Endothelial cell (in vitro differentiated cells): ENCODE measurements at places on chromosomes 16 and 17.

- DNase-seq: no peak
These were observed 54.6 kb downstream of the PLD6 start for GRCh38 chr17:17151541-17151940.

GRCh38 chr16:16144416-16144815 lies 78.9 kb downstream of the ABCC6 start:
- no peak for DNase-seq

DNA sequence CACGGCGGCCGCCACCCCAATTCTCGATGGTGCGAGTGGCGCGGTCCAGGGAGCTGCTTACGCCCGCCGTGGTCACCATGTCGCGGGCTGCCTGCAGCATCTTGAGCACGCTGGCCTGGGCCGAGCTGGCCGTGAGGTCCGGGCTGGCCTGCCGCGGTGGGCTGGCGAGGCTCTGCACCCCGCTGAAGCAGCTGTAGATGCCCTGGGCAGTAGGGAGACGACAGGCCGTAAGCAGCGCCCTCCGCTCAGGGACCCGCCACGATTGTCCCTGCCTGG lies 16.4 kb downstream of the GRIN2C start:
- no peak for DNase-seq

GRCh38 chr16:89307421-89307805 lies 89.9 kb downstream of the ZNF778 start:
- no peak for DNase-seq

DNA sequence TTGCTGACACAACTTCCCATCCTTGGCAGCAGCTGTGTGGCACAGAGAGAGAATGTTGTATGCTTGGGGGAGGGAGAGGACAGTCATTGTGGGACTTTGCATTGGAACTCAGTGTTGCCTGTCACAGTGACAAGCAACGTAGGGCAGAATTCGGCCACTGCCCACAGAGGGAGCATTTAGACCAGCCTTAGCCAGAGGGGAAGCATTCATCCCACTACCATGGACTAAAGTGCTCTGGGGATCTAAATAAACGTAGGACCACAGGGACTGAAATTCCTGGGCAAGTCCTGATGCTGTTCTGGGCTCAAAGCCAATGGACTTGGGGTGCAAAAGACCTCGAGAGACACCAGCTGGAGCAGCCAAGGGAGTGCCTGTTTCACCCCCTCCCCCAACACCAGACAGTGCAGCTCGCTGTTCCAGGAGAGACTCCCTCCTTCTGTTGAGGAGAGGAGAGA lies 44.9 kb downstream of the ABCA8 start:
- no peak for DNase-seq
